ENCODE measurements at places on chromosomes 2 and 18.

GRCh38 chr18:2494921-2495320, 76.4 kb downstream of the METTL4 start:
- DNase-seq: no peak

GRCh38 chr2:56444339-56444738, 260.5 kb downstream of the CCDC85A start:
- no peak for DNase-seq

DNA sequence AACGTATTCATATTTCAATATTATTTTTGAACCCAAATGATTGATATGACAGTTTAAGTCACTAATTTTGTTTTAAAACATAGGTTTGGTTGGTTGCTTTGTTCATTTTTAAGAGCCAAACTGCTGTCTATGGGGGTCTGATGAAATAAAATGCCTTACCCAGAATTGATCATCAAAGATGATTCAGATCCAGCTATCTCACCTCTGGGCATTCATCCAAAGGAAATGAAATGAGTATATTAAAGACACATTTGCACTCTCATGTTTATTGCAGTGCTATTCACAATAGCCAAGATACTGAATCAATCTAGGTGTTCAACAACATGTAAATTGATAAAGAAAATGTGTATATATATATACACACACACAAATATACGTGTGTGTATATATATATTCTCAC, 326.9 kb upstream of the GULP1 start:
- no peak for DNase-seq

- DNase-seq: no peak
Measured at GRCh38 chr2:170353723-170354122, 175.8 kb downstream of the MYO3B start.

DNA sequence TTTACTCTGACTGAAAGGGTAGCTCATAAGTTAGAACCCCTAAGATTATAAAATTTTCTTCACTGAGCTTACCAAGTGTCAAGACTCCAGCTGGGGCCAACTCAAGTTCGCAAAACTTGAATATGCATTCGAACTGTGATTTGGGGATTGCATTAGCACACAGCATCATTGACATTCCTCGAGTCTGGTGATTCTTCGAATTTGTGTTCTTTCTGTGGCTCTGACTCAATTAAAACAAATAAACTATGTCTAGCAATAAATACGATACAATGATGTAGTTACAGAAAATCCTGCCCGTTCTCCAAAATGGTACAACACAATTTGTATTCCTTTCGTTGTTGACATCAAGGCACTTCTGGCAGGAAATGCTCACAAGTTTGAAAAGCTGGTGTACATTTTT, 11.1 kb downstream of the CCL20 start:
- no peak for DNase-seq

DNA sequence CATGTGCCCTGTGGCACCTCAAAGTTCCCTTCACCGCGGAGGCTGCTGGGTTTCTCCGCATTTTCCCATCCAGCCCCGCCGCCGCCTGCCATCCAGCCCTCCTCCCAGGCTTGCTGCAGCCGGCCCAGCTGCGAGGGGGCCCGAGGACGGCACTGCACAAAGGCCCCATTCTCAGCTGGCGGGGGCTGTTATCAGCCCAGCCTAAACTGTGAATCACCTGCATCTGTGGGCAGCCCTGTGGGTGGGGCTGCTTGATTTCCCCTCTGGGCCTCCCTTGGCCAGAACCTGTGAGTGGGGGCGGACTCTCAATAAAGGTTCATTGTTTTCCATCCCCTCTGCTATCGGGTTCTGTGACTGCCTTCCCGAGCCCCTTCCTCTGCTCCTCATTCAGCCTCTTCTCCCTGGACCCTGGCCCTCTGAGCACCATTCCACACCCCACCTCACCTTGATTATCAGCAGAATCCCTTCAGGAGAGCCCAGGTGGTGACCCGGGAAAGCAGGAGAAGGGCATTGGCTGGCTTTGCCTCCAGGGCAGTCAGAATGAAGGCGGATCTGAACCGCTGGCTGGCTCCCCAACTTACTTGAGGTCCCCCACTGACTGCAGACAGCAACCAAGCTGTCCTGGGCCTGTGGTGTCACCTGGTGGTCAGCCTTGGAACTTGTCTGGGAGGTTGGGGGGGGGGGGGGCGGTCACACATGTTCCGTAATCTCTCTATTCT, 204.5 kb downstream of the ZFP36L2 start:
- DNase-seq: no peak

GRCh38 chr2:148523315-148523714, 121.2 kb upstream of the EPC2 start:
- no peak for DNase-seq

DNA sequence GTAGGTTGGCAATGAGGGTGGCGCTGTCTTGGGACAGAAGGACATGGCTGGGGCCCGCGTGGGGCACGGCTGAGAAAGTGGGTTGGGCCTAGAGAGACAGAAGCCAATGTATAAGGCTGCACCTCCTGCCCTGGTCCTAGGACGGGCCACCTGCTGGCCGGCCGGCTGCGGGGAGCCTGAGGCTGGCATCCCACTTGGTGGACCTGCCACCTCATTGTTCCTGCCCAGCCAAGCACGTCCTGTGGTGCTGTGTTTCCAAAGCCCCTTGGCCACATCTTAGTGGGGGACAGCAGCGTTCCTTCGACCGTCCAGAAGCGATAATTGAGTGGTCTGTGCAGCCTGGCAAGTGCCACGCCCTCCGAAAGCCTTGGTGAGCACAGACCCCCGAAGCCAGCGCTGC, 223.9 kb downstream of the LDLRAD4 start:
- no peak for DNase-seq

DNA sequence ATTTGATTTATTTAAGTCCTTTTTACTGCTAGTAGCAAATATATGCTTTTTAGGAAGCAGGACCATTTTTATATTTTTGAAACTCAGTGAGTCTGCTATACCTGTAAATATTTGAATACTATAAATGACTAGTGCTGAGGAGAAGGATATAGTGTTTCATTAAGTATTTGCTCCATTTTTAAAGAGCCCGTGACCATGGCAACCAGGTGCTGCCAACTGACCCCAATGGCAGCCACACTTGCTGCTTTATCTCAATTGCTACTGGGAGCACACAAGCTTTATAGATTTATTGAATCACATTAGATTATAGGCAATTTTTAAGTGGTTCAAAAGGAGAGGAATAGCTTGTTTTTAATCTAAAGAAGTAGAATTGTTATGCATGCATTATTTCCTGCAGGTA, 142.0 kb downstream of the SCG2 start:
- no peak for DNase-seq

GRCh38 chr2:200658278-200658864, 72.6 kb downstream of the AOX1 start:
- no peak for DNase-seq

GRCh38 chr2:102000813-102001766, 9.3 kb downstream of the IL1R2 start:
- no peak for DNase-seq

- no peak for DNase-seq
Measured at GRCh38 chr2:188519136-188519535, 227.5 kb downstream of the GULP1 start.

GRCh38 chr2:182048088-182048487, 62.4 kb downstream of the PPP1R1C start:
- no peak for DNase-seq

GRCh38 chr2:210207929-210208328, 17.3 kb downstream of the ACADL start:
- no peak for DNase-seq

GRCh38 chr2:113175042-113175628, 1.4 kb downstream of the PSD4 start:
- no peak for DNase-seq

DNA sequence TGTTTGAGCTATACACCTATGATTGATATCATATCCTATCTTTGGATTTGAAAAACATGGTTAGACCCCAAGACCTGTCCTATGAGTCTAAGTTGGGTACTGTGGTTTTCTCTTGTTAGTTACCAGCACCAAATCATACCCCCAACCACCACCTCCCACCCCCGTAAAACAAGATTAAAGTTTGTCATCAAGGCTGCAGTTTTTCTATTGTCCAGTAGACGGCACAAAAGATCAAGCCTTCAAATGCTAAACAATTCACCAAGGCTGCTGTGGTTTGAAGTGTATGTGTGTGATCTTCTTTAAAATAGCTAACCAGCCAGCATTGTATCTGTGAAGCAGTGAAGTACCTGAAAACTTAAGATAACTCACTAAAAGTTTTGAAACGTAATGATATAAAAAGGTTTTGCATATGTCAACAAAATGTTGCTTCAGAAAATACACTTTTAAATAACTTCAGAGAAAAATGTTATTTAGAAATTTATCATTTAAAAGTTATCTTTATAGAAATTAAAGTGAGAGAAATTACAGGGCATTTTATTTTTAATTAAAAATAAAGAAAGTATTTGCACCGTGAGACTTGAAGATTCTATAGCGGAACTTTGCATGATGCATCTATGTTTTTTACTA, 5.8 kb upstream of the MEIS1 start:
- no peak for DNase-seq

- no peak for DNase-seq
Measured at GRCh38 chr2:158934170-158934569, 34.3 kb upstream of the TANC1 start.

DNA sequence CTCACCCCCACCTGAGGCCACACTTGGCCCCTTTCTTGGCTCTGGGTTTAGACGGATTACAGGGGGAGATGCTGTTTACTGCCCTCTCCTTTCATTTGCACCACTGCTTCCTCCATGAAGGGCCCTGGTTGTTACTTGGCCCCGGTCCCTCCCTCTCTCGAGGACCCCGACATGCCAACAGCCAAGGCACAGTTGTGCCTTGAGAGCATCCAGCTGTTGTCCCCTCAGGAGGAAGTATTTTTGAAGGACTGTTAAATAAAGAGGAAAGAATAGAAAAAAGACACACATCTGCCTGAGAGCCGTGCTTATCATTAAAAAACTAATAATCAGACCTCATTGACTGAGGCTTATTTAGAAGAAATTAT, 44.0 kb downstream of the ITGB1BP1 start:
- no peak for DNase-seq

- DNase-seq: no peak
Measured at GRCh38 chr18:43681661-43682060, 404.4 kb upstream of the SYT4 start.

DNA sequence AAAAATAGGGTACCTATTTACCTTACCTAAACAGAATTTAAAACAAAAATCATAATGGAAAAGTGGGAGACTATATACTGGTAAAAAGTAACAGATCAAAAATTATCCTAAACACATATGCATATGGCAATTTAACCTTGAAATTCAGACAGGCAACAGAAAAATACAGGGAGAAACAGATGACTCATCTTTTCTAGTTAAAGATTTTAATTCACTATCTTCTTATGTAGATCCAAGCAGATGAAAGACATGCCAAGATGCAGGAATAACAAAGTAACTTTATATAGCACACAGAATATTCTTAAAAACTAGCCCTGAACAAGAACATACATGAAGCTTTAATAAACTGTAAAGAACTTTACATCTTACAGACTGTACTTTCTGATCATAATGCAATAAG, 30.9 kb downstream of the PRPF40A start:
- no peak for DNase-seq

DNA sequence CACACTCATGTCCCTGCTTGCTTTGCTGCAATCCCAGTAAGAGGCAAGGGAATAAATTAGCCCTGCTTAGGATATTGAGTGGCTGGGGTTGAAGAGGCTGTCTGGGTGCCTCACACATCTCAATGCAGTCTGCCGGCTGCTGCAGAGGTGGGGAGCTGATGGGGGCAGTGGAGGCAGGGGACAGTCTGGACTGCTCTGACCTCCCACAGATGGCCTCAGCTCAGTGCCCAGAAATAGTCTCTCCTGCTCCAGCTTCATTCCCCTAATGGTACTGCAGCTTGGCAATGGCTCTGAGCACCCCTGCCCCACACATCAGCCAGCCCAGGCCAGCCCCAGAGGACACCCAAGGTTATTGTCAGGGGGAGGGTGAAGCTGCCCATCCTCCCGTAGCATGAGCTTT, 21.5 kb upstream of the TNS1 start:
- DNase-seq: peak; percentile 25

- DNase-seq: no peak
Measured at GRCh38 chr2:64238799-64239198, 94.6 kb upstream of the PELI1 start.

DNA sequence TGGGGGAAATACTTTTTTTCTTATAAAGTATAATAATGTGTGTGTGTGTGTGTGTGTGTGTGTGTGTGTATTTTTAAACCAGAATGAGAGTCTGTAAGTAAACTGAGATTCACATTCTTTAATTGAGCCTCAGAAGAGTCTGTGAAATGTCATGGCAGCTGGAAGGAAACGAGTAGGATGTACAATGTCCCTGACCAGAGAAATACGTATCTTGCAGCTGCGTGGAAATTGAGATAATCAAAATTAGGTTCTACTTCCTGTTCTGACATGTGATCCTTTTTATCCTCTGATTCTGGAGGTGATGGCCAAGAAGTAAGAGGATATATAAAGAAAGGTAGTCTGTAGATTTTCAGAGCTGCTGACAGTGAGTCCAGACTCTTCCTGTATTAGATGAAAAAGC, 50.0 kb downstream of the SH3RF3 start:
- DNase-seq: no peak

DNA sequence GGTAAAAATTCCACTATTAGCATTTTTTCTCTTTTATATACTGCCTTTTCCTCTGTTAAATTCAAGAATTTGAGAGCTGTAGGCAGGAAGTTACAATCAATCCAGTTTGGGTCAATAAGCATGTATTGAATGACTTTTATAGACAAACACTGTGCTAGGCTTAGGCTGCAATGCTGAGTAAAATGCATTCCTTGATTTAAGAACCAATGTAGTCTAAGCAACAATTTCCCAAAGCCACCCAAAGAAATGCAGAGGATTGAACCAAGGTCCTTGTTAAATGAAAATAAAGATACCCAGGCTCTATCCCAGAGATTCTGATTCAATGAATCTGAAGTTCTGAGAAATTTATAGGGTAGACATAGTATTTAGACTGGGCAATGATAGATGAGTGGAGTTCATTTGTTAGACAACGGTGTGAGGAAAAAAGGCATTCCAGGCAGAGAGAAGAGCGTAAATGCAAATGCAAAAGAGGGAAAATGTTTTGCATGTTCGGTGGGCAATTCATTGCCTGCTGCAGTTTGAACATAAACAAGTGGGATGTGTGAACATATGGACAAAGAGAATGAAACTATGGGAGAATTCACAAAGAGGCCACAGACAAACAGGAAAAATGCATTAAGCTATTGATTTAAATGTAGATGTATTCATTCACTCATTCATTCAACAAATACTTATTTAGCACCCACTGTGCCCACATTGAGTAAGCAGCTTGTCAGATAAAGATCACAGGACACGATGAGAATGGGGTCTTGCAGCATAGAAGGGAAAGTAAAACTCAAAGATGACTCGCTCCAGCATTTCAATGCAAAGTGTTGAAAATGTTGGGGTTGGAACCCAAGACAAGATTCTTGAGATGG, 107.1 kb downstream of the EVA1A start:
- no peak for DNase-seq

GRCh38 chr18:48136051-48136826, 205.8 kb upstream of the SMAD2 start:
- DNase-seq: no peak

Measured in type B pancreatic cell (in vitro differentiated cells).